NCI-H1105 (cell line): ENCODE measurements at places on chromosomes 6 and 20.
A peak's percentile ranks its signal among the peaks of the same experiment; 100 is the strongest.

DNA sequence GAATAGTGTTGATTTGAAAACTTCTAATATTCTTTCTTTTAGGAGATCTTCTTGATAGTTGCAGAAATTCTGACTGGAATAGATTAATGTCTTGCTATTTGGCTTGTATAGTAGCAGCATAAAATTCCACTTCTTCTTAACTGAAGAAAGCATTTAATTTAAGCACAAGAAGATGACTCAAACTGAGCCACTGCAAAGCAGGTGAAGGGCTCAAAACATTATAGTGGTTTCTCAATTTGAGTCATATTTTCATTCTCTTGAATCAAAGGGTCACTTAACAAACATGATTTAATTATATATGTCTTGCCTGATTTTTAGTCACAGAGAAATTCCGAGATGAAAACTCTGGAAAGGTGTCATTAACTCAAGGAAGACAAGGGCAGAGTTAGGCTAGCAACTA, 239.3 kb downstream of the ZNF217 start:
- DNase-seq: no peak

- no peak for DNase-seq
Measured at GRCh38 chr6:170583756-170584180, 669 bp downstream of the PDCD2 start.

- DNase-seq: no peak
Measured at GRCh38 chr20:17641520-17641964, 40.5 kb downstream of the RRBP1 start.

GRCh38 chr6:127207591-127208120, 59.0 kb upstream of the RNF146 start:
- no peak for DNase-seq

GRCh38 chr20:59429396-59429795, 129.0 kb downstream of the EDN3 start:
- no peak for DNase-seq

GRCh38 chr6:156826290-156826955, 49.2 kb downstream of the ARID1B start:
- no peak for DNase-seq

- no peak for DNase-seq
Measured at GRCh38 chr20:51237278-51237677, 214.4 kb upstream of the KCNG1 start.

DNA sequence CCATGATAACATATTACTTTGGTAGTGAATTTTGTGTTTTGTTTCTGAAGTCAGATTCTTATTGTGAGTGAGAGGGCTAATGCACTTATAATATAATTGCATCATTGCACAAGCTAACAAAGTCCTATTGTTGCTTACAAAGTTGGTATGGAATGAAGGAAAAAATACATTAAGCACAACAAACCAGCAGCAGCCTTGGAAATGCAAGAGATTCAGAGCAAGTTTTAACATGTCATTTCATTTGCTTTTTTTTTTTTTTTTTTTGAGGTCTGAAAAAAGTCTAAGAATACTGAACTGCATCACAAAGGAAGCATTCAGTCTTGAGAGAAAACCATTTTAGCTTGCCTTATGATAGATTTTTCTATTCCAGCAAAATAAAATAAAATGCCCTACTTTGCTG, 57.6 kb downstream of the PLCB4 start:
- DNase-seq: no peak

GRCh38 chr6:37565267-37566110, 65.8 kb upstream of the CCDC167 start:
- DNase-seq: peak; percentile 84

- DNase-seq: no peak
Measured at GRCh38 chr20:13684566-13685222, 46.0 kb upstream of the TASP1 start.

GRCh38 chr6:38169977-38170526, 350.5 kb downstream of the ZFAND3 start:
- DNase-seq: peak; percentile 73

DNA sequence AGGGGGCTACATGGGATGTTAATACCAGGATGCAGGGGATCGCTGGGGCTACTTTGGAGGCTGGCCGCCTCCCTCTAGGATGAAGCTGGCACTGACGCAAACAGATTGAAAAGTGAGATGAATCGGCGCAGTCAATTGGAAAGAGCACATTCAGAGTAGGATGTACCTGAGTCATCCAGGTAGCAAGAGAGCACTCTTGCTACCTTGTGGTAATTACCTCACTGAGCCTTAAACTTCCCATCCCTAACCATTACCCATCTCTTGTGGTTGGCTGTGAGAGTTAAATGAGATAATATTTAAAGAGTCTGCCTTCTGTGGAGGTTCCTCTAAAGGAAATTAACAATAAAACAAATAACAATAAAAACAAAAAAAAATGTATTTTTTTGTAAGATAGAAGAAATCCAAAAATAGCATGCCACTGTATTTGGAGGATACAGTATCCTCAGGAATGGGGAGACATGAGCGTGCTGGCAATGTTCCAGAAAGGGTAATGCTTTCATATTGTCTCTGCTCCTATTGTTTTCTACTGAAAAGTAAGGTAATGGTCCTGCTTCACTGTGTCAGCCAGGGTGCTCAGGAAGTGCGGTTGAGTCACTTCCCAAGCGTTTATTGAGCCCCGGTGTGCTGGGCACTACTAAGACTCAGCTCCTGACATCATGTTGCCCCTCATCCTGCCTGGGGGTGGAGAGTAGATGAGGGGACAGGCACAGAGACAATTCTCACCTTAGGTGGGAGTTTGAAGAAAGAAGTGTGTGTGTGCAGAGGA, 301.1 kb downstream of the EYA4 start:
- no peak for DNase-seq

- DNase-seq: no peak
Measured at GRCh38 chr6:116461932-116462885, 1.0 kb downstream of the CALHM6 start.

DNA sequence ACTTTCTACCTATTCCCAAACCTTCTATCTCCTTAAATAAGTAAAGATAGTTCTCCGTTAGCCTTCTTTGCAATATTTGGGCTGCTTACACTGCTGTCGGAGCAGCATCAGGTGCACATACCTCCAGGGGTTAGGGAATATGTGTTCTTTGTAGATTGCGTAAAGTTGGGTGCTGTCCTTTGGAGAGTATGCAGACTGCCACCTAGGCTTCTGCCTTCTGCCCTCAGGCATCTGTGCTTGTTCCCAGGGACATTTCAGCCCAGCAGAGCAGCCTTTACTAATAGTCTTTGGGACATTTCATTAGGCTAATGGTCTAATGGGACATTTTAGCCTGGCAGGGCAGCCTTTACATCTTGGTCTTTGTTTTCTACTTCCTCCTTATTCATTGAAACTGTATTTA, 260.6 kb downstream of the TPBG start:
- DNase-seq: no peak

GRCh38 chr20:10679269-10679668, 5.5 kb upstream of the JAG1 start:
- no peak for DNase-seq

- DNase-seq: no peak
Measured at GRCh38 chr6:2658788-2659187, 91.9 kb downstream of the MYLK4 start.

GRCh38 chr6:142845624-142846458, 99.1 kb downstream of the HIVEP2 start:
- peak; percentile 62 for DNase-seq

- no peak for DNase-seq
Measured at GRCh38 chr6:107817784-107818183, 6.3 kb downstream of the SCML4 start.

GRCh38 chr6:75991941-75992340, 80.5 kb downstream of the IMPG1 start:
- DNase-seq: no peak
